ENCODE measurements at places on chromosomes 7 and 10.

GRCh38 chr7:24318326-24318725, 34.3 kb downstream of the NPY start:
- DNase-seq, result no peak

- DNase-seq, result no peak
These were observed 8.4 kb downstream of the MLXIPL start for GRCh38 chr7:73615886-73616285.

DNA sequence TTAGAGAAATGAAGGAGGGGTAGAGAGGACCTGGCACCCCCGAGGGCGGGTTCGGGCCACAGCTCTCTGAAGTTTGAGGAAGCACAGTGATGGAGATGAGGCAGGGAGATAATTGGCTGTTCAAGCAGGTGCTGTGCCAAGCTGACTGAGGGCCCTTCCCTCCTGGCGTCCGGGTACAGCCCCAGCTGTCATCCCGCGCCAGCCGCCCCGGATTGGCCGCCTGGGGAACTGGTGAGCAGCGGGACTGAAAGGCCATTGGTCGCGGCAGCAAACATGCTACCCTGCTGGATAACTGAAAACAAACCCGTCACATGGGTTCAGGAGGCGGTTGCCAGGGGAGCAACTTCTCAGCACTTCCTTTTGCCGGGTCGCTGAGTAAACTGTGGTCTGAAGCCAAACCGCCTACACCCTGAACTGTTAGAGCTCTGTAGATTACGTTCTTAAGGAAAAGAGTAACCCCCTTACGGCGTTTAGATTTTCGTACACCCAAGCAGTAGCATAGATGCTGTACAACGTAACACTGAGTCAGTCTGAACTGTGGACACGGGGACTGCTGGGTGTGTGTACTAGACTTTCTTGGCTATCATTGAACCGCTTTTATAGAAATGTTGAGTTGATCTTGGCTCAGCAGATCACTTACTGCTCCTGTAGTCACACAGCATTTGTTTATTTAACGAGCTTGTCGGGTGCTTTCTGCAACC, 1.3 kb downstream of the INSIG1 start:
- peak; percentile 98 for DNase-seq

GRCh38 chr7:106774213-106774767, 90.8 kb upstream of the PIK3CG start:
- no peak for DNase-seq

DNA sequence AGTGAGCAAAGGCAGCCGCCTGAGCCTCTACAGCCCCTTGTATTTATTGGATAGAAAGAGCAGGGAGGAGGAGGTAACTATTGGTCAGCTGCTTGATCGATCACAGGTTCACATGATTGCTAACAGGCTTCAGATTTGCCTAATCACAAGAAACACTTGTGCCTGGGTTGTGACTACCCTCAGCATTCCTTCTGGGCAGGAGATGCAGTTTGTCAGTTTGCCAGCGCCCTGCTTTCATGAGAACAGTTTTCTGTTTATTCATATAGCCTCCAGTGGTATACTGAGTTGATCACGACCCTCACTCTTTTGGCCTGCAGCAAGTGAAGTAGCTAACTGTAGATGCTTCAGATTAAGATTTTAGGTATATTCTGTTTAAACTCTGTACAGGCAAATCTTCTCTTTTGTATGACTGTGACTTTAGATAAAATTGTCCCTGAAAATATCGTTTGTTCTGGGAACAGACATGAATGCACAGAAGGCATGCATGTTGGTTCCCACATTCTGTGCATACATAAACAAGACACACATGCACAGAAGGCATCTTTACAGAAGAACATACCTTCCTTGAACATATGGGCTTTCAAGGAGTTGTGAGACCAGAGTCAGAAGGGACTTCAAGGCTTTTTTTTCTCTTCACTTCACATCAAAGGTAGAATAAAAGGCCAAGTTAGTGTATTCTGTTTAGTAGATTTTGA, 422.4 kb upstream of the STEAP1 start:
- DNase-seq, result no peak

DNA sequence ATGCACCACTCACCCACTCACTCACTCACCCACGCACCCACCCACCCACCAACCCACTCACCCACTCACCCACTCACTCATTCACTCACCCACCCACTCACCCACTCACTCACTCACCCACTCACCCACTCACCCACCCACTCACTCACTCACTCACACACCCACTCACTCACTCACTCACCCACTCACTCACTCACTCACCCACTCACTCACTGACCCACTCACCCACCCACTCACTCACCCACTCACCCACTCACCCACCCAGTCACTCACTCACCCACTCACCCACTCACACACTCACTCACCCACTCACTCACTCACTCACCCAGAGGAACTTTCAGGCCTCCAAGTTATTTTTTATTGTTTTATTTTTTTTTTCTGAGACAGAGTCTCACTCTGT, 93.1 kb upstream of the MKI67 start:
- DNase-seq, result no peak

- DNase-seq, result no peak
These were observed 29.4 kb upstream of the MAP3K8 start for GRCh38 chr10:30404540-30404939.

DNA sequence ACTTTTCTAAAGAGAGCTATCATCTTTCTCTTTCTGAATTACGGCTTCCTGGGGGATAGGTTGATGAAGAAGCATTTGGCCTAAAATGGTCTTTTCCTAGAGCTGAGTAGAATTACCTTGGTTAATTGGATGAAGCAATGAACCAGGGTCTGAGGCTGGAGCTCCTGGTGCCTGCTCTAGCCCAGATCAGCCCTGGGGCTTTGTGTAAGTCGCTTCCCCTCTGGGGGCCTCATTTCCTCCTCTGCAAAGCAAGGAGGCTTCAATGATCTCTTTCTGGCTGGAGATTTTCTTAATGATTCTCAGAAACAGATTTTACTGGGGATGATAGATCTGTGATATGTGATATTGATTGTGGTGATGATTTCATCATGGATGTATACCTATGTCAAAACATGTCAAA, 3.5 kb upstream of the CPA2 start:
- no peak for DNase-seq

- DNase-seq, result peak; percentile 47
These were observed 35.8 kb upstream of the GRID1 start for GRCh38 chr10:86402283-86402941.

- DNase-seq, result no peak
These were observed 37.7 kb downstream of the ASB13 start for GRCh38 chr10:5628451-5629302.

GRCh38 chr10:29876008-29876555, 183.3 kb downstream of the JCAD start:
- DNase-seq, result no peak

DNA sequence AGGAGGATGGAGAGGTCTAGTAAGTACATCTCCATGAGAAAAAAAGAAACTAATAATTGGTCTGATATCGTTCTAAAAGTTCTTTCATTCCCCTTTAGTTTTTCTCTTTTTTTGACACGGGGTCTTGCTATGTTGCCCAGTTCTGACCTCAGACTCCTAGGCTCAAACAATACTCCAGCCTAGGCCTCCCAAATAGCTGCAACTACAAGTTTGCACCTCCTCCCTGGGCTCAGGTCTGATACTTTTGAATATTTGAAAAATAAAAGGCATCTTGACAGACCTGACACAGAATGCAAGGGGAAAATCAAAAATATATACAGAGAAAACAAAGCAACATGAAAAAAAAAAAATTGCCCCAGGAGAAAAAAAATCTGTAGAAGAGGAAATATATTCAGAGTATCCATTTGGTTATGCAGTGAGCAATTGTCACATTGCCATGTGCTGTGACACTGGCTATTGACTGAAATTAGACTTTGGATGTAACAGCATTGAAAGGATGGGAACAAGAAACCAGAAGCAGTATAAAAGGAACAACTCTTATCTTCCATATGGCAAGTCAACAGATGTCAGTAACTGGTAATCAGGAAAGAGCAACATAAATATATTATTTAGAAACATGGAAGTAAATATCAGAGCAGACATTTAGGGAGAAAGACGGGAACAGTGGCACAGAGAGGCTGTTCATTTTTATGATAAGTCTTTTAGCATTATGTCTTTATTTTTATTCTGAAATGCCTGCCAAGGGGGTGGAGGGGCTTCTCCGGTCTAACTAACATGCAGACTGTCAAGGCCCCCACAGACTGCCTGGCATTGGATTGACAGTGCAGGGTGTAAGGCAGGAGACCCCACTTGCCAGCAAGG, 408.4 kb downstream of the PARD3 start:
- no peak for DNase-seq

DNA sequence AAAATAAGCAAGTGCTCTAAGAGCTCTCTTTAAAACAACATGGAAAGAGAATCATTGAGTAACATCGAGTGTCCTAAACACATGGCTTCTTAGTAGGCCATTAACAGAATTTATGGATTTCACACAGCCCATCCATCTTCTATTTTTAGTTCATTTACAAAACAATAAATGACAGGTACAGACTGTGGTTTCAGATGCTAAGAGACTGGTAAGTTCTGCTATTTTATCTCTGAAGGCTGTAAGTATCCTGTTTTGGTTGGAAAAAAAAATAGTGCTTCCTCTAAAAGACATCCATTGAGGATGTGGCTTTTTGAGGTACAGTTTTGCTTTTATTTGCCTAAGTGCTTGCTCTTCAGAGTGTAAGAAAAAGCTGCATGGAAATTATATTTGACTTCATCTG, 27.4 kb upstream of the GNAI1 start:
- no peak for DNase-seq

DNA sequence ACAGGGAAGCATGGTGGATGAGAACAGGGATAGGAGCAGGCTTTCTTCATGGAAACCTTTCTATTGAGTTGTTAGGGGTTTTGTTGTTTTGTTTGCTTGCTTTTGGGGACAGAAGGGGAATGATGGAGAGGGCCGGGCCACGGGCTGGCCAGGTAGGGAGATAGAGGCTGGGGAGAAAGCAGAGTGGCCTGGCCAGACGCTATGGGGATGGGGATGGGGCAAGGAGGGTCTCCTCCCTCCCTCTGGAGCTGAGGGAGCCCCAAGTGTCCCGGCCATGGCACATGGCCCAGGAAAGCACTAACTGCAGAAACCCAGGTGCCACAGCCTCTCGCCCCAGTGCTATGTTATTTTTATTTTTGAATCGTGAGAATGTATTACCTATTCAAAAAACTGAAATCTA, 10.0 kb downstream of the AOC1 start:
- DNase-seq, result no peak

DNA sequence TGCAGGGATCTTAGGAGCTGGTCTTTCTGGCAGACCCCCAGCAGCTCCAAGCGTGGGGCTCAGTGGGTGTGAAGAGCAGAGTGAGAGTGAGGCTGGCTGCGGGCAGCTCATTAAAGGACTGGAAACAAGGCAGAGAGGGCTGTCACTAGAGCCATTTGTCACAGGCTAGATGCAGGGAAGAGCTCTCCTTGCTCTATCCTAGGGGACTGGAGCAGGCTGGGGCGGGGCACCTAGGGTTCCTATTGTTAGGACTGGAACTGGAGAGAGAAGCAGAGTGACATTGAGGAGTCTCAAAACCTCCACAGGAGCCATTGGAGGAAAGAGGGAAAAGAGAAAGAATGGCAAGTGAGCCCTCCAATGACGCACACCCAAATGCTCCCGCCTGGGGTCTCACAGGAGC, 772 bp upstream of the DDC start:
- no peak for DNase-seq

DNA sequence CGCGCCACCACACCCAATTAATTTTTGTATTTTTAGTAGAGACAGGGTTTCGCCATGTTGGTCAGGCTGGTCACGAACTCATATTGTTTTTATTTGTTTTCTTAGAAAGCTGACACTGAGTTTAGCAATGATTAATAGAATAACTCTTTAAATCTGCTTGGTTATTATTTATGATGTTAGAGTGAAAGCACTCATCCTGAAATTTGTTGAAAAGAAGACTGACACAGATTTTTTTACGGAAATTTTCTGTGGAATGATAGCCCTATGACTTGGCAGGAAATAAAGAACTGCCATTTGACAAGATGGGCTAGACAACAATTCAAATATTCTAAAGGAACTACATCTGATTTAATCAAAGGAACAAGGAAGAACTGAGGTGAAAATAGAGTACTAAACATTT, 4.3 kb upstream of the GSAP start:
- DNase-seq, result no peak

GRCh38 chr7:36005293-36005692, 147.8 kb upstream of the EEPD1 start:
- DNase-seq, result no peak

DNA sequence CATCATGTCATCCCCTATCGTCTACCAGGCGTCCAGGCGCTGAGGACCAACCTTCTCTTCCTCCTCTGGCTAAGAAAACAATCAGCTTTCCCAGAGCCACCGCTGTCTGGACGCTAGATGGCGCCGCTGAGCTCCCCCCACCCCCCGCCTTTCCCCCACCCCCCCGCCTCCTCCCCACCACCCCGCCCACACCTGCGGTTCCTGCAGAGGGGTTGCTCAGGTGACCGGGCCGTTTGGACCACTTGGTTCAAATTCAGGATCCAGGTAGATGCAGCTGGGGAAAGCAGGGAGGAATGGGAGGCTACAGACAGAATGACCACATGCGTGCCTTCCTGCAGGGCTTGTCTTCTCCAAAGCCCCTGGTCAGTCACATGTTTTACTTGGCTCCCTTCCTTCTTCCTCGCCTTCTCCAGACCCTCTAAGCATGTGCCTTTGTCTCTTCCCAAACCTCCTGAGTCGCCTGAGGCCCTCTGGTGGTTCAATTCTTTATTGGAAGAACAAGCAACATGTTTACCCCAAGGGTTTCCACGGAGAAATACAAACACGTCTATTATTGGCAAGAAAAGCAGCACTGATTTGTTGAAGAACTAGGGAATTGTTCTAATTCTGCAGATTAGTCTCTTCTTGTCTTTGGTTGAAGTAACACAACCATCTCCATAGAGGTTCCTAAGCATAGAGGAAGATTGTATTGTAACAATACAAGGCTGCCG, 24.7 kb downstream of the AOC1 start:
- DNase-seq, result peak; percentile 84

- DNase-seq, result no peak
These were observed 931.4 kb downstream of the IPMK start for GRCh38 chr10:57336341-57336740.

DNA sequence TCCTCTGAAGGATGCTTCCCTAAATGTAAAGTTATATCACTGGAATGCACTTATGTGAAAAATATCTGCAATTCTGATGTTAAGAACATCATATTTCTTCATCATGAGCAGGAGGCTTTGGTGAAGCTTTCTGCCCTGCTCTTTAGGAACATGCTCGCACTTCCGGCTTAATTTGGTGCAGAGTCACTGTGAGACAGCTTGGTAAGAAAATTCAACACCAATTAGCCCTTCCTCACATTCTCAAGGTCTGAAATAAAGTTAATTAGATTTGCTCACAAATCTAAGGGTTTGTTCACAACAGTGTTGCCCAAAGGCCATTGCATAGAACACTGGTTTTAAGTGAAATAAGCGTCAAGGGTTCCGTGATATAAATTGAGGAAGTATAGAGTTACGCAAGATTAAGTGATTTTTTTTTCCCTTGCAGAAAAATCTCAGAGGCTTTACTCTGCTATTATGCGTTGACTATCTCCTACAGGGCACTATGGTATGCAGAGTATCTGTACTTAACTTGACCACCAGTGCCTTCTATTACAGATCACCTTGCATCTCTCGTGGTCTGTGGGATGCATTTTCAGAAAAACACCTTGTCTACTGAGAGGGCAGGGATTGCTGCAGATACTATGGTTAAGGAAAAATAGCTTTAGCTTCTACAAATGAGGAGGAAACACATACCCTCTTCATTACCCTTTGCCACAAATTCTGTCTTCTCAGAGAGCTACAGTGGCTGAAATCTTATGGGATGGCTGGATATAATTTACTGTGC, 953.9 kb downstream of the TYW1 start:
- DNase-seq, result no peak

- DNase-seq, result peak; percentile 99
These were observed 196.0 kb downstream of the RNLS start for GRCh38 chr10:88386821-88387773.

GRCh38 chr10:33129141-33129995, 171.3 kb upstream of the ITGB1 start:
- no peak for DNase-seq
